CD4-positive, alpha-beta T cell treated with Interleukin-1 beta for 1 hour (primary cell): ENCODE measurements at places on chromosomes 6 and 20.

DNA sequence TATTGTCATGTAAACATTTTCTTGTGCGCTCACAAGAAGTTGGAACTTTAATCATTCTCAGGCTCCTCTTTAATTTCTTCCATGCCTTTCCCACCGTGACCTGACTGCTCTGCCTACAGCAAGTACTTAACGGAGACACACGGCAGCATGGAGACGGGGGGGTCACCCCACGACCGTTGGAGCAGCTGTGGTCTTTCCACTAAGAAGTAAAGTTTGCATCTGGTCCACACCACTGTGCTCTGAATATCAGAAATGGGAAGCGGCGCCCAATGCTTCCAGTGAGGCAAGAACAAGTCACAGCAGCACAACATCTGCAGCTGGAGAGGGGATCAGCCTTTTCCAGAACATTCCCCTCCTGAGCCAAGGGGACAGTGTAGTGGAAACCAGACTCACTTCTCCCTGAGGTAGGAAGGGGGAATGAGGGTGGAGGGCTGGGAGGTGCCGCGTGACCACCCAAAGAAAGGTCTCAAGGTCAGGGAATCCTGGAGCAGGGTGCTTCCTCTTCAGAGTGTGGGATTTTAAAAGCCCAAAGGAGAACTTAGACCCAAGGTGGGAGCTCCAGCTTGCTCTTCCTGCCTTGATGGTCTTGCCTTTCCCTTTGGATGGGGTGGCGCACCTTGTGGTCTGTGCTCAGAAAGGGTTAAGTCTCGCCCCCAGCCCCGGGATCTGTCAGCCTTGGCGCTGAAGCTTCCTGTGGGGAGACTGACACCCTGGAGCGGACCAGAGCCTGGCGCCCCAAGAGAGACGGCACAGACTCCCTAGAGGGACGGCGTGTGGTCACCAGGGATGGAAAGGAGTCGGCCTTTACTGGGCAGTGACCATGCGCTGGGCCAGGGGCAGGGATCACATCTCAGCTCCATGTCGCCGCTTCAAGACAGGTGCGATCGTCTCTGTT, 25.6 kb upstream of the SMOC2 start:
- no peak for DNase-seq

DNA sequence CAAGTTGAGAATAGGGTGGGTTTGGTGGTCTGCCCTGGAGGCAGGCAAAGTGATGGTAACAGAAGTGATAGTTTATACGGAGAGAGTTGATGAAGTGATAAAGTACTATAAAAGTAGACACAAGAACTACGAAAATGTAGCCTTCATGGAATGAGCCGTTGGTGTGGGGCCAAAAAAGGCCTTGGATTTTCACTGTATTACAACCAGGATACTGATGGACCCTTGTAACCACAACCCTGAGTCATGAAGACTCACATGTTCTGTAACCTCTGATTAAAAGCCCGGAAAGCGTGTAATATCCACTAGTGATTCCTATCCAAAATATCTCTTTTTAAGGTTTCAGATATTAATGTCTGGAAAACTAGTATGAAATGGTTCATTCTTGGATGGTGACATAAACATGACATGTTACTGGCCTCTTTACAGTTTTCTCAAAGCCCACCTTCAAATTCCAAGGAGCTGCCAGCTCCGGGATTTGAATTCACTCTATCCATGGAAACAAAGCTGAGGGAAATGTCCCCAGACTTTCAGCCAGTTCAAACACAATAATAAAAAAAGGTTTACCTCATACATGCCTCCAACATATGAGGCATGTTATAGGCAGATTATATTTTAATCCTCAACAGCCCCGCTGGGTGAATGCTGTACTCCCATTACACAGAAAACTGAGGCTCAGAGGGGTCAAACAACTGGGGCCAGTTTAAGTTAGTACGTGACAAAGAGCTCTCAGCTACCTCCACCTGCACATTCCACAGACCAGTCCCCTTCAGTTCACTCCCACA, 55.4 kb downstream of the MRPL14 start:
- no peak for DNase-seq

DNA sequence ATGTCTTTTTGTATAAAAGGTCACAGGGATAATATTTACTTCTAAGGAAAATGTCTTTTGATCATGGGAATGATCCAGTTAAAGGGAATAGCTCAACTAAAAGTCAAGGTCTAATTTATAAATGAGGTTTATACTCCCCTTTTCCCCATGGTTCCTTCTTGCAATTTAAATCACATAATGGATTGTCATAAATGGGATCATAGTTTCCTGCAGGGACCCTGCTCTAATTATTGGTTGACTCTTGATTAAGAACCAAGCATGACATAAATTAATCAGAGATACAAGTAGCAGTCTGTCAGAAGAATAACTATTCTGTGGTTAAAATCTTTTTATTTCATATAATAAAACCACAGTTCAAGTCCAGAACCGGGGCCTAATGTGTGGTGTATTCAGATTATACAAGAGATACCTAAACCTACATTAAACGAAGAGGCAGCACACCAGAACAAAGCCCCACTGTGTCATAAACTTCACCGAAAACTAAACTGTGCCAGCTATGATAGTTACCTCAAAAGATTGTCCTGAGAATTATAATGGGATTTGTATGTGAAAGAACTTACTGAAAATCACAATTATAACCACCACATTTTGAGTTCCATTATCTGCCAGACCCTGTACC, 43.0 kb upstream of the CD83 start:
- no peak for DNase-seq

GRCh38 chr6:125728739-125729138, 20.7 kb upstream of the HEY2 start:
- DNase-seq, result no peak

GRCh38 chr6:15183979-15184378, 61.9 kb upstream of the JARID2 start:
- no peak for DNase-seq

DNA sequence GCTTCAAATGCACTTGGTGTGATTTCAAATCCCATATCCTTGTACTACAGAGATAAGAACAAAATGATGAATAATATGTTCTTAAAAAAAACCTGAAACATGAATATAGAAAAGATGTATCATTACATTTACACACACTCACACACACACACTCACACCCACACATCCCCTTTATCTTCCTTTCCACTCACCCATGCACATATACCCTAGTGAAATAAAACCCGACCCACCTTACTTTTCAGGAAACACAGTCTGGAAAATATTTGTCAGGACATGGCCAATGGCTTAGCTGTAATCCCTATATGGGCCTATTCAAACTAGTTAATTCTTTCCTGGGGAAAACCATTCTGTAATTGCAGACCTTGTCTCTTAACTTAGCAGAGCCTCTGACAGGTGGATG, 60.8 kb upstream of the EDN1 start:
- no peak for DNase-seq

GRCh38 chr20:51532577-51533191, 9.8 kb downstream of the NFATC2 start:
- peak; percentile 48 for DNase-seq

DNA sequence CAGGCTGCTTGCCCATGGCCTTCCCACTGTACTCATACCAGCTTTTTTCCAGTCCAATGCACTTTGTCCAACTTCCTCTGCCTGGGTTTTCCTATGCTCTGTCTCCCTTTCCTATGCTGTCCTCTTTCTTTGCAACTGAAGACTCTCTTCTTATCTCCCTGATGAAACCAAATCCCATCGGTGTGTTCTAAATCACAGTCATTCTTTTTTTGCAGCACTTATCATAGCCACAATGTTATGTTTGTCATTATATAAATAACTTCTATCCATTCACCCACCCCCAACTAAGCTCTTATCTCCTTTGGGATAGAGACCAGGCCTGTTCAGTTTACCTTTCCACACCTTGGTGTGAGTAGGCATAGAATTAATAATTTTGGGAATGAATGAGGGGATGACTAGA, 121.0 kb downstream of the GPX5 start:
- no peak for DNase-seq

GRCh38 chr6:679282-679681, 13.7 kb downstream of the EXOC2 start:
- no peak for DNase-seq

- DNase-seq, result no peak
Observed at GRCh38 chr20:50111120-50111828, 1.7 kb downstream of the UBE2V1 start.

DNA sequence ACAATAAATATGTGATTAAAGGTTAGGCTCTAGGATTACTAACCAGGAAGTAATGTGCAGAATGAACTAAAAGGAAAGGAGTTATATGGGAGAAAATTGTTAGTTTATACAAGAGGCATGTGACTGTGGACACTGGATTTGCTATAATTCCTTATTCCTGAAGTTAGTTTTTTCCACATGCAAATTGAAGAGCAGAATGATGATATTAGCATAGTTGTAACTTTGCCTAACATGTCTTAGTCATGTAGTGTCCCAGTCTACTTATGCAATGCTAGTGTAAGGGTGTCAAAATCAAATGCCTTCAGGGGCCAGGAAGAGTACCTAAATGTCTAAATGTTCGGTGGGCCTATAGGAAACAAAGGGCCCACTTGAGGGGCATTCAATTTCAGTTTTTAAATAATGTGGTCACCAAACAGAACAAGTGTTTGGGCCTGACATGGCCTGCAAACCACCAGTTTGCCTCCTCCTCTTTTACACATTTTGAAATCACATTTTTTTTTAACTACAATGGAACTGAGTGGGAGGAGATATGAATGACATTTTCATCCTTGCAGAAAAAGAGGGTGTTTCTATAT, 28.0 kb upstream of the CEP85L start:
- no peak for DNase-seq

DNA sequence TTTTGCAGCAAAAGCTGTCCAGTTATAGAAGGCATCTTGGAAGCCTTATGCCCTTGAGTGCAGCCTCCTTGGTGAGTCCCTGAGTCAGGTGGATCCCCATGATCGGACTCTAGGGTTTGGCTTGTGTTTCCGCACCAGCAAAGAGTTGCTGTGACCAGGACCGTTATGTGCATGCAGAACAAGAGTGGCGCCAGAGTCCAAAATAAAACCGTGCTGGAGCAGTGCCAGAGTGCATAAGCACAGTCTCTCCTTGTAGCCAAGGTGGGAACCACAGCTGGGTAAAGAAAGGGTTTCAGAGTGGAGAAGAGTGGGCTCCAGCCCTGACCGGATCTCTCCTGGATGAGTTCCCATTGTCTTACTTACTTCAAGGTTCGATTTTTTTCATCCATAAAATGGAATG, 58.6 kb downstream of the FOXA2 start:
- no peak for DNase-seq

- no peak for DNase-seq
Observed at GRCh38 chr20:17767624-17768023, 67.9 kb downstream of the BANF2 start.

DNA sequence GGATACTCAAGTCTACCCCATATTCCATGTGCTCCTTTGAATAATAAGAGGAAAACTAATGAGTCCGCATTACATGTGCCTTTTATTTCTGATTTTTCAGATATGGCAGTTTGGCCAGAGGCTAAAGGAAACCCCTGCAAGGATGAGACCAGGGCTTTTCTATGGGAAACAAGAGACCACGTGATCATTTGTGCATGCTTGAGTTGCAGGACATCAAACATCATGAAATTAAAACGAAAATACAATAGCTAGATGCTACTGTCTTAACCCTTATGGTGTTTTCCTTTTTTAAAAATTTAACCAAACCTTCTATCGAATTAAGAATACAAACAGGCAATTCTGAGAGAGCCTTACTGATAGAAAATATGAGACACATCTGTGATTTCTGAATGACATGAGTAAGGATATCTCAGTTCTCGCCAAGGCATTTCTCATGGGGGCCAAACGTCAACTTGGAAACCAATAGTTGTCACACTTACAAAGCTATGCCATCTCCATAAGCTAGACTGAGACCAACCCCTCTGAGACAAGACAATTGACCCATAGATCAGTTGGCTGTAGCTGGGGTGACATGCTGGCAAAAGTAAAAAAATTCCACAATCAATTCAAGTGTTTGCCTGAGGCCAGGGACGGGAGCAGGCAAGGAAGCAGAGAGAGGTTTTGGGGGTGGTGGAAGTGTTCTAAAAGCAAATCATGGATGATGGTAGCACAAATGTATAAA, 52.8 kb downstream of the RIPOR2 start:
- DNase-seq, result no peak

DNA sequence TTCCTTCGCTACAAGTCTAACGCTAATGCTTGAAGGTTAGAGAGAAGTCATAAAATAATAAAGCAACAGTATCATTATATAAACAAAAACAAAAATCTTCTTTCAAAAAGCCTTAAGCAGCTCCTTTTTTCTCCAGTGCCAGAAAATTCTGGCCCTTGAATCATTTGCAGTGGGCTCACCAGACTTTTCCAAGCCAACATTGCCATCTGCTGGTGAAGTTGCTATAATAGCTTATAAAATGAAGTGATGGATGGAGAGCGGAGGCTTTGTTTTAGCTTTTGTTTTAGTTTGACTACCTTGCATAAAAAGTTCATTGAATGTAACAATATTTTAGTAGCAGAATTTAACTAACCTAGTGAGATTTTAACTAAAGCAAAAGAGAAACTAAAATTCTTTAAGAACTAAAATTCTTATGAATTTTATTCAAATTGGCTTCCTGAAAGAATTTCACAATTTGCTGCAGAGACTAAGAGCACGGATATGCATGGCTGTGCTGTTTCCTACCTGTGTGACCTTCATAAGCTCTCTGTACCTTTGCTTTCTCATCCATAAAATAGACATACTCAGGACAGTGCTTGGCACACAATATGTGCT, 44.8 kb upstream of the SLC2A12 start:
- DNase-seq, result peak; percentile 67

- DNase-seq, result no peak
Observed at GRCh38 chr6:128465368-128466343, 54.7 kb downstream of the PTPRK start.

GRCh38 chr6:105326216-105326615, 76.7 kb downstream of the PREP start:
- no peak for DNase-seq

DNA sequence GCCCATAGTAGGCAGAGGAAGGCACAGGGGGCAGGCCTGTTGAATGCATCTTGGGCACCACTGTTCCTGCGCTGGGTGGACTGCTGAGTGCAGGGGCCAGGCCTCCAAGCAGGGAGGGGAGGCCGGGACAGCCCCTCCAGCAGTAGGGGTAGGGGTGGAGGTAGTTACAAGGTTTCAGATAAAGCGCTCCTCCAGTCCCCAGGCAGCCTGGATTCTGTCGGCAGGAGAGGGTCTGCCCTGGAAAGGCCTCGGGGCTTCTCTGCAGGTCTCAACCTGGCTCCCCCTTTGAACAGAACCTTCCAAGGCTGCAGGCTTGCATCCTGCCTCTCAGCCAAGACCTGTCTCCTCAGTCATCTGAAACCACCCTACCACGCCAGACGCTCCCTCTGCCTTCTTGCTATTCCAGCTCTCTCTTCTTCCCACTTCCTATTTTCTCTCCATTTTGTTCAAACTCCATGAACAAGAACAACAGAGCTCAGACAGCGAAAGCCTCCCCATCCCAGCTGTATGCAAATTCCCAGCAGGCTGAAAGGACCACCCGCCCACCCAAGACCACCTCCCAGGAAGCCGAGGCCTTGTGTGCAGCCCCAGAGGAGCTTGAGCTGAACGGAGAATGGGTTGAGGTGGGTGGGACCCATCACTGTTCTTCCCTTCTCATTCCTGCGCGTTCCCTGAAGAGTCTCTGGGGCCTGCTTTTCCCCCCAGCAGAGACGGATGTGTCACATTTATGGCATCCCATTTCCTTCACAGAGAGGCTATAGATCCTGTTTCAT, 1.4 kb downstream of the MLN start:
- DNase-seq, result no peak
